Stimulated activated CD8-positive, alpha-beta memory T cell treated with anti-CD3 and anti-CD28 coated beads, Interleukin-7, amount 100 ng/mL, for 24 hours (primary cell): ENCODE measurements at places on chromosomes 6 and 20.

- no peak for DNase-seq
These were observed 455.7 kb upstream of the SOX4 start for GRCh38 chr6:21137700-21138335.

GRCh38 chr20:33744773-33745385 is 13.1 kb downstream of the ZNF341 start:
- no peak for DNase-seq

DNA sequence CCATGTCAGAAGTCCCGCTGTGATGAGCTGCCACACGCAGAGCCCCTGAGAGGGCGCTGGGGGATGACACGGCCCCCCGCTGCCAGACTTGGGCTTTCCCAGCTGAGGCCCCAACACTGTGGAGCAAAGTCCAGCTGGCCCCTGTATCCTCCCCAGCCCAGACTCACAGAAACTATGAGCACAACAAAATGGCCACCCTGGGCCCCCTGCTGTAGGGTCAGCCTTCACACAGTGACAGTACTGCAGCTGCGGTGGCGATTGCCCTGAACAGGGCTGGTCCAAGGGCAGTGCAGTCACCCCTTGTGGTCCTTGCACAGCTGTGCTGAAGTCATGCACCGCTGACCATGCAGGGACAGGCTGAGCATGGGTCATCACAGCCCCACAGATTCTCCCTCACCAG is 78.2 kb upstream of the CST7 start:
- no peak for DNase-seq

- no peak for DNase-seq
These were observed 11.6 kb upstream of the ASCC3 start for GRCh38 chr6:100892693-100893092.

DNA sequence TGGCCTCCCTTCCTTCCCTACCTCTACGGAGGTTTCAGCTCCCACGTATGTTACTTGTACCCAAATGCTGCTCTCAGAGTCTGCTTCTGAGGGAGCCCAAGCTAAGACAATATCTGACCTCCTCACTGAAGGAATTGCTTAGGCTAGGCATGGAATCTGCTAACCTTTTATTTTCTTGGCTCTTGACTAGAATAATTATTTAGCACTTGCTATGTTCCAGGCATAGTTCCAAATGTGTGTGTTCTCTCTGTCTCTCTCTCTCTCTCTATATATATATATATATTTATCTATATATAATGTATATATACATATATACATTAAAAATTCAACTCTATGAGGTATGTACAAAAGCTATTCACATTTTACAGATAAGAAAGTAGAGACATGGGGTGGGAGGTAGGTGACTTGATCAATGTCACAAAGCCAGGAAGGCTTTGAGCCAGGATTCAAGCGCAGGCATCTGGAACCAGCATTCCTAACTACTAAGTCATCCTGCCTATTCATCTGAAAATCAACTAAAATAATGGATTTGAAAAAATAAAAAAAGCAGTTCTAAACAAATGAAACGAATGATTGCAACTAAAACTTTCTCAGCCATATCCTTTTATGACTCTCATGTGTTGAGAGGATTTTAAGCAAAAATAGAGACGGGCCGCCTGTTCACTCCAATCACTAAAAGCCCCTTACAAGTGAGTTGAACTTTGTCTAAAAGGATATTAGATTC is 189.7 kb upstream of the JAG1 start:
- no peak for DNase-seq

- no peak for DNase-seq
These were observed 324.8 kb downstream of the QKI start for GRCh38 chr6:163739408-163739725.

DNA sequence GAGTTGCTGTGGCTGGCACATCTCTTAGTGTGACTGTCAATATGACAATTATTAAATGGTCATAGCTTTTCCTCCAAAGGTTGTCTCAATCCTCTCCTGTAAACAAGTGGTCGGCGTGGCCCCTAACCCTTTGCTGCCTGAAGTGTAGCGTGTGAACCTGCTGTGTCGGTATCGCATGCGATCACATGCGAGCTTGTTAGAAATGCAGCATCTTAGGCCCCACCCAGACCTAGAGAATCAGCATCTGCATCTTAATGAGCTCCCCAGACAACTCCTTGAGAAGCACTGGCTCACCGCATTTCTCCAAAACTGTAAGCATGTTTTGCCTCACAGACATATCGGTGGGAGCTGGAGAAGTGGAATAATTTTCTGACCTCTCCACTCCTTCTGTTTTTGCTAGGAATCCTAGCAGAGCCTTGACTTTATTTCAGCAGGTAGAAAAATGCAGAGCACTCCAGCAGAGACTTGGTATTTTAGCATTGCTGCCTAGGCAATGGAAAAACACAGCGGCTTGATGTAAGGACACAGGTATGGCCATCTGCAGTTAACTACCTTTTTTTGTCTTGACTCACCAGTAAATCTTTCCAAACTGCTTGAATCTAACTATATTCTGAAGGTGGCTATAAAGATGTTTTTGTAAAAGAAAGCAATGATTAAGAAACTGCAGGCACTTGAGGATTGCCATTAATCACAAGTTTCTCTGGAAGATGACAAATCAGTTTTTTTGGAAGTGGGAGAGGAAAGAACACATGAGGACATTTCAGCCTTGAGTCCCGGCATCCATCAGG is 67.6 kb downstream of the PSMG4 start:
- DNase-seq = no peak

DNA sequence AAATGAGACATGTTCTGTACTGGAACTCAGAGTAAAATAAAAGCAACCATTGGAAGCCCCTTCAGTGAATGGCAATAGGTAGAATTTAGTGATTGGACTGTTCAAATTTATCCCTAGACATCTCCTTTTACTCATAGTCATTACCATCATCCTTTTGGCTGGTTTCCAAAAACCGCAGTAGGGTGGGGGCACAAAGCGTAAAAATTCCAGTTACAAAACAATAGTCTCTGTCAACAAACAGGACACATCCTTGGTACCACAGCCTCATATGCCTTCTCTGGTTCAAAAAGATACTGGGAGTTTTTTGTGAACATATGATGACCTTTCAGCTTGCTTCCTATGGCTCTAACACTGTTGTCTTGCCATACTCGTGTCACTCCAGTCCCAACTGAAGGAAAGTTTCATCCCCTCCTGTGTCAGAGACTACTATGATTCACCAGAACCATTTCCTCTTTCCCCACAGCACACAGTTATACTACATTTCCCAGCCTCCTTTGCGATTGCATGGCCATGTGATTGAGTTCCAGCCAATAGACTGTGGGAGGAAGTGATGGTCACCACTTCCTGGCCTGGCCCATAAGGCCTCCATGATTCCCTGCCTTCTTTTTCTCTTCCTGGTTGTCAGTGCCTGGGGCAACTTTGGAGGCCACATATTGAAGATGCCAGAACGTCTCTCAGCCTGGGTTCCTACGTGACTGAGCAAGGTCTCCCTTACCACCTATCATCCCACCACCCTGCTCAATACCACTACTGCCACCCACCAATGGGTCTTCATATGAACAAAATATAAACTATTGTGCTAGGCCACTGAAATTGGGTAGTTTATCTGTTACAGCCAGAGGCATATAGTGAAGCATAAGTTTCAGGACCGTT is 162.4 kb downstream of the ID4 start:
- DNase-seq = no peak

GRCh38 chr6:150987855-150988464 is 122.5 kb downstream of the MTHFD1L start:
- DNase-seq = no peak

GRCh38 chr6:11908436-11909105 is 103.5 kb upstream of the HIVEP1 start:
- no peak for DNase-seq

DNA sequence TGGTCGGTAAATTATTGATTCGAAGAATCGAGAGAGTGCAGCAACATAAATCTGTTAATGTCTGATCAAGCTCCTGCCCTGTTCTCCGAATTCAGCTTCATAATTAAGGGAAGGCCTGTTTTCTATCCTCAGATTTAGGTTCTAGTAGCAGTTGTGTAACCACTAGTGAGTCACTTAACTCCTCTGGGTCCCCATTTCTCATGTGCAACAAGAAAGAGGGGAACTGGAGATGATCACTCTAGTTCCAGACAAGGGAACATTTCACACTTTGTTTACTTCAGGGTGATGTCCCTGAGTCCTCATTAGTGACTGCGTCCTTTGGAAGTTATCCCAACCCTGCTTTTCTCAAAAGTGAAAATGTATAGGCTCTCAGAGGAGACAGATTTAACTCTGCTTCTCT is 68.1 kb upstream of the RNF146 start:
- no peak for DNase-seq

DNA sequence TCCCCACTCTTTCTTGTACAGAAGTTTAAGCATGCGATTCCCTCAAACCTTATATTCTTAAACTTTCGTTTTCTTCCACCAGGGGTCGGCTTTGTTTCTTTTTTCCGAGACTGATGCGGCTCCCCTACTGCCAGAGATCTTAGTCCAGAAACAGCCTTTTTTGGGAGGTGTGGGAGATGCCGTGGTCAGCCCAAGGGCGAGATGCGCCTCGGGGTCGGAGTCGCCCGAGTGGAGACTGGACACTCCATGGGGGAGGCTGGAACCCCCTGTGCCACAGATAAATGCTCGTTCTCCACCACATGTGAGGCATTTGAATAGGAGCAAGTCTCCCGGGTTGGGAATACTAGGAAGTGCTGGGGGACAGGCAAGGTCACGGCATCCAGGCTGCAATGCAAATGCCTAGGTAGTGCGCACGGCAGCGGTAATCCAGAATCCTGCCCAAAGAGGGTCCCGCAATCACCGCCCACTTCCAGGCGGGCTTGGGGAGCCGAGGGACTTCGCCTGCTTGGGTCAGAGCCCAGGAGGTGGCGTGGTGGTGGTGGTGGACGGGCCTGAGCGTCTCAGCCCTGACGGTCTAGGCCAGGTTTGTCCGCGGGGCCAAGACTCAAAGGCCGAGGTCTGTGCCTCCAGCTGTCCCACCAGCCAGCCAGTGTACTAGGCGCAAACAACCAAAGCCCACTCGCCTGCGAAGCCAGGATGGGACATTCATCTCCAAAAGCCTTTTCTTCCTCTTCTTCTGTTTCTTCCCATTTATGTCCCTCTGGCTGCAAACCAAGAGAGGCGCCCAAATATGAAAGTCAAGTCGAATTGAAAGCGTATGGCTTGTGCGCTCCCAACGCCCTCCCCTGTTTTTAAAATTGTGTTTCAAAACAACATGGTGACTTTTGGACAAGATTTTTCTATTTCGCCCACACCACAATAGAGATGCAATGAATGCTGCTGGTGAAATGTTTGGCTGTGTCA is 39.3 kb upstream of the OSTM1 start:
- no peak for DNase-seq

- DNase-seq = no peak
These were observed 149.9 kb upstream of the BEND6 start for GRCh38 chr6:56804996-56805395.

GRCh38 chr6:167416676-167417430 is 92.0 kb downstream of the TTLL2 start:
- no peak for DNase-seq

- DNase-seq = no peak
These were observed 115.3 kb upstream of the EDN1 start for GRCh38 chr6:12174878-12175277.

DNA sequence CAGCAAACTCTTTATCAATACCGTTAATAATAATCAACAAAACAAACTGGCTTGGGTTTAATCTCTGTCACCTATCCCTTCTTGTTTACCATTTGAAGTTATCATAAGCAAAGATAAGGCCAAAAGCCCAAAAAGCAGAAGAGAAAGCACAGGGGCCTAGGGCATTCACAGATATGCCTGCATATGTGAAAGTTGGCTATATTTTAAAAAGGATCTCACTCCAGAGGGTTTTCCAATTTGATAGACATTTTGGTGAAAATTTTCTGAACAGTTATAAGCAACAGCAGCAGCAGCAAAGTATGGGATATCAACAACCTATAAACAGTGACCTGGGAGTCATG is 101.1 kb downstream of the ATXN1 start:
- DNase-seq = no peak

- DNase-seq = no peak
These were observed 42.0 kb downstream of the IRAK1BP1 start for GRCh38 chr6:78909391-78909790.

GRCh38 chr20:47688385-47689381 is 96.6 kb downstream of the SULF2 start:
- DNase-seq = no peak

GRCh38 chr6:145669627-145670034 is 65.7 kb downstream of the EPM2A start:
- no peak for DNase-seq

DNA sequence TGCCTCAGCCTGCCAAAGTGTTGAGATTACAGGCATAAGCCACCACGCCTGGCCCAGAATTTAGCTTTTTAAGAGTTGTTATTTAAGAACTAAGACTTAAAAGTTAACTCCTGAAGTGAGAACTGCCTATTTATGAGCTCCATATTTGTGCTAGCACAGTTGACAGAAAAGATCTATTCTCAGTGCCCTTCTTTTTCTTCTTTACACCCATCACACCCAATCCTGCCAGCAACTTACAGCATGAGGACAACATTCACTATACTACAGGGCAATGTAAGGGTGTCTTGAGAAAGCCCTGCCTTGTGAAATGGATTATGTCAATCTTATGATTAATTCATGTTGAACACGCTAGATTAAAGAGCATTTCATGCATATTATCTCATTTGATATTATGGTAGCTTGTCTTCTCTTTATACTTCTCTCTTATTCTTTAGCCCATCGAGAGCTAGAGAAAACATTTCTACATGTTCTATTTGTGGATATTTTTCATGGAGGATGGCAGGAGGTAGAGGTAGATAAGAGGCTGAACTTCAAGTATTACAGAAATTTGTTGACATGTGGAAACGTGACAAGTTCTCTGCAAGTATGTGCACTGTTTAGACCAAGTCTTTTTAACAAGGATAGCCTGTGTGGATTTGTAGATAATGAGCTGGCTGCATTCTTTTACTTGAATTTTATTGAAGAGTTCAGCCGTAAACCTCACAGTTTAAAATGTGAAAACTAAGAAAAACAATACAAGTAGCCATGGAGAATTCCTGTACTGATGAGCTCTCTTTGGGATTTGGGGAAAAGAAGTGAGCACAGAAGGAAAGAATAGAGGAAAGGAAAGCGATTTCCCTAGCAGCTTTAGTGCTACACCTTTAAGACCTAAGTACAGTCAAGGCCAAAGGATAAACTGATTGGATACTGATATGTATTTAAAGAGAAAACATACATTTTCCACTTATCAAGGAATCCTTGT is 212.2 kb downstream of the ARHGAP18 start:
- no peak for DNase-seq

GRCh38 chr6:33783781-33784520 is 5.0 kb downstream of the LEMD2 start:
- DNase-seq = no peak

DNA sequence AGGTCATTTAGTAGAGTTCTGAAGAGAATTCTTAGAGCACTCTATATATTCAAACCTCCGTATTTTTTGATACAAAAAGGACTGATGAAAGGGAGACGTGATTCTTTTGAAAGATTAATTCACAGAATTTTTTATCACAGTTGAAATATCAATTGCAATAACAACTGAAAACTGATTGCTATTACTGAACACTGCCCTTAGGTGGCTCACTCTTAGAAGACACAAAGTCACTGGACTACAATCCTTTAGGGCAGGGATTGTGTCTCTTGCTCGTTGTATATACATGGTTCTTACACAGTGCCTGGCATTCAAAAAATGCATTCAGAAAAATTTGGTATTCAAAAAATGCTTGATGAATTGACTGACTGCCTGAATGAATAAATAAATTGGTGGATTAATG is 17.1 kb upstream of the CALHM6 start:
- DNase-seq = no peak
